ENCODE measurements at places on chromosomes 12 and 14. TPM values are rescaled to one million over a fixed set of nuclear protein-coding genes. Genes with fewer than 3 reads are reported as not detected.

- peaks cover 82% of the 10 kb centered on the region for H3K27me3 ChIP-seq
- peaks cover 13% of the 10 kb centered on the region for H3K4me1 ChIP-seq
- H3K36me3 ChIP-seq = no peaks in the 10 kb centered on the region
- H3K4me3 ChIP-seq = no peak overlapping the region
- H3K27ac ChIP-seq = peak overlapping the region; percentile 97
Observed at GRCh38 chr12:54019924-54020590, 8.2 kb upstream of the HOXC6 start.

DNA sequence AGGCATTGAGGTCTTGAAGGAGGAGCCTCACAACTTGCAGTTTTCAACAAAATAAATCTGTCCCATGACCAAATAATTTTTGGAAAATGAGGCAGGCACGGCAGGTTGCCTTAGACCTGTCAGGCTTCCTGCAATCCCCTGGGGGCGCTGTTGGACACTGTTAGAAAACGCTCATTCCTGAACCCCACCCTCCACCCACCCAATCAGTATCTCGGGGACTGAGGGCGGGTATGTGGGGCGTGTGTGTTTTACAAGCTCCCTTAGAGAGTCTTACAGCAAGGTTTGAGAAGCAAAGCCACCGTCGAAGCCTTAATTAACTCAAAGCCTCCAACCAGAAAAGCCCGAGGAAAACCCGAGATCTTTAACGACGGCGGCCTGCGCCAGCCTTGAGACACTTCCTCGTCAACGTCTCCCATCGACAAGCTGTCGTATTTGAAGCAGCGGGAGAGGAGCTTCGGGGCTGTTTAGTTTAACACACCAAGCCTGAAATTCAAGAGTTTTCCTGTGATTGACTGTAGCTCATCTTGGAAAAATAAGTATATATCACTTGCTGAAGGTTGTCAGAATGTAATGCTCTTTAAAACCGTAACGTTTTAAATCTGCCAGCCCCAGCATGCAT is 123.0 kb downstream of the GLT1D1 start:
- no peaks in the 10 kb centered on the region for H3K36me3 ChIP-seq
- peak; percentile 70 for DNase-seq
- H3K27me3 ChIP-seq = no peaks in the 10 kb centered on the region
- no peaks in the 10 kb centered on the region for H3K4me1 ChIP-seq
- no peak overlapping the region for H3K27ac ChIP-seq

- peak overlapping the region; percentile 48 for H3K27ac ChIP-seq
- peak overlapping the region; percentile 96 for H3K4me3 ChIP-seq
- no peaks in the 10 kb centered on the region for H3K36me3 ChIP-seq
- peaks cover 39% of the 10 kb centered on the region for H3K27me3 ChIP-seq
- peaks cover 8% of the 10 kb centered on the region for H3K4me1 ChIP-seq
Observed at GRCh38 chr12:54126029-54126695, 62.6 kb downstream of the SMUG1 start.

DNA sequence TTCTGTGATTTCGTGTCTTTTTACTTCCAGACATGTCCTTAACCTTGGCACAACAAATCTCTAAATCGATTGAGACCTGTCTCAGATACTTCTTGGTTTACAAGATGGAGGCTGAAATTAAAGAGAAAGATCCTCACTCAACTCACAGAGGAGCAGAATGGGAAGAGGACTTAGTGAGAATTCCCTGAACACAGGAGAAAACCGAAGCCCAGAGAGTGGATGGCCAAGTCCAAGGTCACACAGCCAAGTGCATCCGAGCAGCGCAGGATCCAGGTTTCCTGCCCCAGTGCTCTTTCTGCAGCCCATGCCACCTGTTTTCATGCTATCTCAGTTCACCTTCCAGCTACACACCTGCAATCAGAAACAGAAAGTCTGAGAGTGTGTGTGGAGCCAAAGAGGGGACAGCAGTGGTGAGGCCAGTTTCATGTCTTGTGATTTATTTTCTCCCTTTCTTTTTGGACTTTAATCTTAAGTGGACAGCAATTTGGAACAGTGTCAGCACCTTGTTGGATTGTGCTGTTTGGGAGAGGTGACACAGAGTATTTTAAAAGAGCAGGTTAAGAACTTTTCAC is 22.9 kb upstream of the TCL1B start:
- no peaks in the 10 kb centered on the region for H3K36me3 ChIP-seq
- no peak overlapping the region for H3K4me3 ChIP-seq
- H3K27me3 ChIP-seq = peaks cover 45% of the 10 kb centered on the region
- H3K4me1 ChIP-seq = no peaks in the 10 kb centered on the region

LRFN5 gene
- 8.7 TPM for total RNA-seq

Measured in hepatocyte (in vitro differentiated cells).